ENCODE measurements at places on chromosomes 4 and X.

- DNase-seq, result no peak
These were observed 61.6 kb upstream of the DHX15 start for GRCh38 chr4:24645765-24646550.

GRCh38 chr4:120517966-120518365 is 404.6 kb downstream of the PRDM5 start:
- no peak for DNase-seq

DNA sequence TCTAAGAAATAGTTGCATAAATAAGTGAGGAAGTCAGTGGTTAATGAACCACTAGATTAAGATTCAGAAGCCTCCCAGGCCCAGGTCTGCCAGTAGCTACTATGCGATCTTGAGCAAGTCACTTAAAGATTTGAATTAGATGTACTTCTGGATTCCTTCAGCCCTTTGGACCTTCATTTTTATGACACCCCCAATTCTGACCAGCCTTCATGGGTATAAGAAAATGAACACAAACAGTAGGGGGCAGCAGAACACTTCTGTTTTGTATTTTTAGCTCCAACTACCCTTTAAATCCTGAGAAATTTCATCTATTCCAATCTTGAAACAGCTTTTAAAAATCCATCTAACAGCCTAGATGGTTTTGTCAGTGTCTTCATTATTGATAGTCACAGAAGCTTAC is 19.0 kb downstream of the TMEM47 start:
- DNase-seq, result no peak

DNA sequence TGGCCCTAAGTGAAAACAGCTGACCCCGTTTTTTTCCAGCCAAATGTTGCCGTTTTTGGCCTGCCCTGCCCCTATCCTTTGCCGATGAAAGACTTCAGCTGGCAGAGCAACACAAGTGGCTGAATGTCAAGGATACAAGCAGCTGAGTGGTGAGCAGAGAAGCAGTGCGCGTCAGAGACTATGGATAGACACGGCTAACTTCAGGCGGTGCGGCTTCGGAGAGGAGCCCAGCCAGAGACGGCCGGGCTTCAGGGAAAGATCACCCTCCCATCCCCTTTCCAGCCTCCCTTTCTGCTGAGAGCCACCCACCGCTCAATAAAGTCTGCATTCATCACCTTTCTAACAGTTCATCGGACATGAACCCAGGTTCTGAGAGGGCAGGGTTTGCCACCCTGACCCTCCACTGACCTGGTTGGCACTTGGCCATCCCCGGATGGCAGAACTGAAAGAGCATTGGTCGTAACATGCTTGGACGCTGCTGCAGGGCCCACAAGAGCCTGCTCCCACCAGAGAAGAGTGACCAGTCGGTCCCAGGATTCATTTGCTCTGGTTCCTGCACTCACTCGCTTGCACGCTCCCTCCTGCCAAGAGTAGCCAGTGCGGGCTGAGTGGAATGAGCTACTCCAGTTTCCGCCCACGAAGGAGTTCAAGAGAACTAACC is 125.8 kb downstream of the PPEF1 start:
- no peak for DNase-seq

- no peak for DNase-seq
These were observed 50.2 kb downstream of the SMAD1 start for GRCh38 chr4:145531859-145532258.

GRCh38 chr4:110012917-110013316 is 100.2 kb downstream of the EGF start:
- DNase-seq, result no peak

DNA sequence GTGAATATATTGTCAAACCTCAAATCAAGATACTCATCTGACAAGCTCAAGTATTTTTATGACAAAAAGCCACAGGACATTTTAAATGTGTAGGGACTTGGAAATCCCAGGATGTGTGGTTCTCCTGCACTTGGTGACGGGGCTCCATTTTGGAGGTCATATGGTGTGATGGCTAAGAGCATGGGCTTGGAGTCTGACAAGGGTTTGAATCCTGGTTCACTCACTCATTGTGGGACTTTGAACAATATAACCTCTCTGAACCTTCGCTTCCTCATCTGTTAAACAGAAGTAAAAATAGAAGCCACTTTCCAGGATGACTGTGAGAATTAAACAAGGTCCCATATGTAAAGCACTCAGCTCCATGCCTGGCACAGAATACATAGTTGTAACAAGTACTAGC is 99.6 kb downstream of the SMIM20 start:
- DNase-seq, result no peak

DNA sequence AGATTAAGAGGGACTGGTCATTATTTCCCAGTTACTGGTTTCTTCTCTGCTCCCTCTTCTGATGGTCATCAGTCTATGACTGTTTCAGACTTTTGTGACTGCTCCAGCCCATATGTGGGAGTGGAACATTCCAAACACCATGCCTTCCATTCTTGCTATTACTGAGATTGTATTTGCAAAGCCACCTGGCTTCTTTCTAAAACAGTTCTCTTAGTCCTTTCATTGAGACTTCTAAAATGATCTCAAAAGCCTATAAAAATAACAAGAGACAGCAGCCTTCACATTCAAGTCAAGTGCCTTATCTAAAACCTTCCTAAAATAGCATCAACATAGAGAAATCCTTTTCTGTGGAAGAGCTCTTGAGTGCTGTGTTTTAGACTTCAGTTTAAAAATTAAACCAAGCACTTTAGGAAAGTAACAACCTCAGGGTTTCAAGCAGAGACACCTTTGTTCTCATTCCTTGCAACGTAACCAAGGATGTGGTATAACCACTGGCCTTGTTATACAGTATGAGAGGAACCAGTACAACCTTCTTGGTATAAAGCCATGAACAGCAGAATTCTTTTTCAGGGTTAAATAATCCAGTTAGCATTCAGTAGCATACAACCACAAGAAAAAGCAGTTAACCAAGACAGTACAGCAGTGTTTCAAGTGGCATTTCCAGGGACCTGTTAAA is 97.1 kb downstream of the NFKB1 start:
- no peak for DNase-seq

- no peak for DNase-seq
These were observed 362.3 kb upstream of the EPHA5 start for GRCh38 chr4:66032571-66032970.

GRCh38 chr4:54378461-54378860 is 149.4 kb downstream of the PDGFRA start:
- no peak for DNase-seq

GRCh38 chr4:57445686-57446085 is 335.5 kb upstream of the IGFBP7 start:
- no peak for DNase-seq

- DNase-seq, result no peak
These were observed 1480.3 kb downstream of the C4orf33 start for GRCh38 chr4:130576218-130576617.

- DNase-seq, result no peak
These were observed 152.8 kb downstream of the RASL11B start for GRCh38 chr4:53014881-53015280.

DNA sequence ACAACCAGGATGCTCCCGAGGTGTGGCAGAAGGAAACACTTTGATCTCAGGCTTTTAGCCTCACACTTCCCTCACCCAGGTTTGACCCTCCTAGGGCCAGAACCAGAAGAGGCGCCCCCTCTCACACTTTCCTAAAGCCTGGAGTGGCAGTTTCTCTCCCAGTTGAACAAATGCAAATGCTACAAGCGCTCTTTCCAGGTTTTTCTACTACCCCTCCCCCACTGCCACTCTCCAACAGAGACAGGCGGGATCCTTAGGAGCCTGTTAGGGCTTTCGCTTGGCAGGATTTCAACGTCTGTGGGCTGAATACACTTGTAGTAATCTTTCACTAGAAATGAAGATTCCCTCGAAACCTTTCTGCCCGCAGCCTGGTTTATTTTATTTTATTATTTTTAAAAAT is 2.4 kb downstream of the TSC22D3 start:
- no peak for DNase-seq

DNA sequence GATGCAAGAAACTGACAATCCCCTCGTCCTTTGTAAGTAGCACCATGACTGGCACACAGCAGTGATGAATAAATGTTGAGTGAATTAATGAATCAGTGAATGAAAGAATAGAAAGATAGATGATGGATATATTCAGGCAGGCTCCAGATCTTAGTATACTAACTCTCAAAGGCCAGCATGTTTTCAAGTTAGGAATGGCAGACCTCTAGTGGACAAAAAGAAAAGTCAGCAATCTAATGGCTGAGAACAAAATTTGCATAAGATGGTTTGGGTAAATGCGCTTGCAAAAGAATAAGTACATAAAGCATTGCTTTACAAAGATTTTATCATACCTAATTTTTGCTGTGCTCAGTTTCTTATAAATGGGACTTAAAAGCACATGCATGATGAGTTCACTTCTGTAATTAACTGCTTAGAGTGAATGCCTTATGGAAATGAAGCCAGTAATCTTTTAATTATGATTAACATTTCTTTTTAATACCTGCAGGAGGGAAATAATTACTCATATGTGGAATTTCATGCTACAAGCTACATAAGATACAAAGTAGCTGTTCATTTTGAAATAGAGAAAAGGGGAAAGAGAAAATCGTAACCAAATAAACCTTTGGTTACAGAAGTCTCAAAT is 126.9 kb upstream of the GPRIN3 start:
- no peak for DNase-seq

- DNase-seq, result no peak
These were observed 3.1 kb downstream of the PHEX start for GRCh38 chrX:22035236-22035635.

- DNase-seq, result no peak
These were observed 43.9 kb upstream of the GEMIN8 start for GRCh38 chrX:14073556-14073955.

DNA sequence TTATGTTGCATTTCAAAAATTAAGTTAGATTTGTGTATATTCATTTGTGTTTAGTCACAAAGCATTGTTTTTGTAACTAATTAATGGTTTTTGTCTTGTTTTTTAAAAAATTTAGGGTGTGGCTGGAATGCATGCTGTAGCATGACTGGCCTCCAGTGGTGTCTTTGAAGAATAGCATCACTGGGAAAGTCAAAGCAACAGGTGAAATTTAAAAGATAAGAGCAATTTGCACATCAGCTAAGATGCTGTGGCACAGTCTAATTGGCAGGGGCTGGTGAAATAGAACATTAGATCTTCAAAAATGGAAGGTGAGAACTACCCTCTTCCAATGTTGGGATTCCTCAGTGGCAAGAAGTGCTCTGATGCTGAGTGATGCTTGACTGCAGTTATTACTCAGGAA is 45.3 kb downstream of the ANK2 start:
- no peak for DNase-seq

GRCh38 chrX:119885554-119886428 is 9.9 kb upstream of the AKAP14 start:
- DNase-seq, result no peak

DNA sequence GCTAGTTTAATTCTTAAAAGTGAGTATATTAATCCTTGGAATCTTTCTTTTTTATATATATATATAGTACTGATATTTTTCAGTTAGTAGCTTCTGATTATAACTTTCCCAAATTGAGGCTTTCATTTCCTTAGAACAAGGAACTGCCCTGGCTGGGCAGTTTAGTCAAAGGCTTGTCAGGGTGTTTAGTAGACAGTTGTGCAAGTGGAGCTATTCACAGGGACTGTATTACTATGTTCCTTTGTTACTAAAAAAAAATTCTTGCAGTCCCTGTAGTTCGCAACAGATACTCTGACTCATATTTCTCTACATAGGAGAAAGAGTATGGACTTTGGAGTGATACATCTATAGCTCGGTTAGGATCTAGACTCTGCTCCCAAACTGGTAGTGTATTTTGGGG is 20.8 kb downstream of the USO1 start:
- DNase-seq, result no peak

- no peak for DNase-seq
These were observed 133.5 kb downstream of the TBL1X start for GRCh38 chrX:9598344-9598743.

GRCh38 chr4:161376275-161376674 is 787.5 kb downstream of the FSTL5 start:
- DNase-seq, result no peak

DNA sequence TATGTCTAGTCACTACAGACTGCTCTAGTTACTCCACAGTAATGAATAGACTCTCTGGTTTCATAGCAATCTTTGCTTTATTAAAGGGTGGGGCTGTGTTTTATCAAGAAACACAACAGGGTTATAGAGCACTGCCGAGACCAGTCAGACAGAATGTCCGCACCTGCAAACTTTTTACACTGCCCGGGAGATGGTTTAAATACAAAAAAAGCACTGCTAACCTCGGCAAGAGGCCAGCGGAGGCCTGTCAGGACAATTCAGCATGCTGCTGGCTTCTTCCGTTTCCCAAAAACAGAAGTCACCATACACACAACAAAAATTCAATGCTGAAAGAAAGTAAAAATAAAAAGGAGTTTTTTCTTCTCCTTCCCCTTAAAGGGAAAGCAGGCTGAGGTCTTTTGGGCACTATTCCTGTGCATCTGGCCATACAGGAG is 67.4 kb downstream of the IRF2 start:
- DNase-seq, result no peak

DNA sequence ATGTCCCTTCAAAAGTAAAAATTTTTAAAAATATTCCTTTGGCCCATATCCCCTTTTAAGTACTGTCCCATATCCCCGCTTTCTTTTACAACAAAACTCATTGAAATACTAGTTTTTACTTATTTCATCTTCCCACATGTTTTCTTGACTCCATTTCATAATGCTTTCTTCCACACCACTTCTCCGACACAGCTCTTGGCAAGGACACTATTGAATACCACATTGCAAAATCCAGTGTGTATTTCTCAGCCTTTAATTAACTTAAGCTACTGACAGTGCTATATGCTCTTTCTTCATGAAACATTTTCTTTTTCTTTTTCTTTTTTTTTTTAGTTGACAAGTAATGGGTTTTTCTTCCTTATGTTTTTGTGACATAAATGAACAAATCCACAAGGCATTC is 28.8 kb downstream of the PRDM8 start:
- no peak for DNase-seq

- DNase-seq, result no peak
These were observed 40.9 kb upstream of the EOLA2 start for GRCh38 chrX:149979126-149979644.

DNA sequence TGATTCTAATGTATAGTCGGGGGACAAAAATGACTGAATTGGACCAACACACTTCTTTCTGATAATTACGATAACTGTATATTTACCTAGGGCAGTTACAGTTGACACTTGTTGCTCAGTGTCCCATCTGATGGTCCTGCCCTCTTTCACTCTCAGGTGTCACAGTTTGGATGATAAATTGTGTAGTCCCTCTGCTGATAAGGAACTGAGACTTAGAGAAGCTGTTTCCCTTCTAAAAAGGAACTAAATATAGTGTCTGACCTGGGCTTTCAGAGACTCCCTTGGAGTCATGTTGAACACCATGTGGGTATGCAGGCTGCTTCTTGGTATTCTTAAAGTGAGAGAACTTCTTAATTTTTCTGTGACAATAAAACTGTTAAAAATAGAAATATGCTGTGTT is 23.7 kb upstream of the PNPLA4 start:
- DNase-seq, result no peak

- no peak for DNase-seq
These were observed 21.7 kb downstream of the PDLIM3 start for GRCh38 chr4:185513489-185514181.
